ENCODE measurements at places on chromosomes 13 and 19.
A peak's percentile ranks its signal among the peaks of the same experiment; 100 is the strongest.

DNA sequence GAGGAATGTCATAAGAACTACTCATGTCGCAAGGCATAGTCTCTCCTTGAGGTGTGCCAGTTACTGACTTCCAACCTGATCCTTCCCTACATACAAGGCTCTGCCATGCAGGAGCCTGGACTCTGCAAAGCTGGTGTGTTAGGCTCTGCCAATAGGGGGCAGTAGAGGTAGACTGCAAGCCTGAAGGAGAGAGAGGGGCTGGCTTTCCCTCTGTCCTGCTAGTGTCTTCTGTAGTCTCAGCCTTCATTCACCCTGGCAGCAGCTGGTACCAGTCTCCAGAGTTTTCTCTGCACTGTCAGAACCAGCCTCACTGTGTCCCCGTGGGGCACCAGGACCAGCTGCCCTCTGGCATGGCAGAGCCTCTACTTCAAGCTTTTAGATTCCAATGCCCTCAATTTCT is 14.5 kb downstream of the SHISA2 start:
- DNase-seq: no peak

DNA sequence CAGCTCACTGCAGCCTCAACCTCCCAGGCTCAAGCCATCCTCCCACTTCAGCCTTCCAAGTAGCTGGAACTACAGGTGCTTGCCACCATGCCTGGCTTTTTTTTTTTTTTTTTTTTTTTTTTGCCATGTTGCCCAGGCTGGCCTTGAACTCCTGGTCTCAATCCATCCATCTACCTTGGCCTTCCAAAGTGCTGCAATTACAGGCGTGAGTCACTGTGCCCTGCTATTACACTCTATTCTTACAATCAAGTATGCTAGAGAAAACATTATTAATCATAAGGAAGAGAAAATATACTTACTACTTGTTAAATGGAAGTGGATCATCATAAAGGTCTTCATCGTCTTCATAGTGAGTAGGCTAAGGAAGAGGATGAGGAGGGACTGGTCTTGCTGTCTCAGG is 93.3 kb upstream of the DOCK9 start:
- no peak for DNase-seq

- peak; percentile 94 for DNase-seq
Observed at GRCh38 chr19:48391100-48392005, at the start of gene KDELR1. Gene KDELR1 (minus strand): TSS chr19:48391551. CDS start chr19:48391358, 193 bp downstream.

DNA sequence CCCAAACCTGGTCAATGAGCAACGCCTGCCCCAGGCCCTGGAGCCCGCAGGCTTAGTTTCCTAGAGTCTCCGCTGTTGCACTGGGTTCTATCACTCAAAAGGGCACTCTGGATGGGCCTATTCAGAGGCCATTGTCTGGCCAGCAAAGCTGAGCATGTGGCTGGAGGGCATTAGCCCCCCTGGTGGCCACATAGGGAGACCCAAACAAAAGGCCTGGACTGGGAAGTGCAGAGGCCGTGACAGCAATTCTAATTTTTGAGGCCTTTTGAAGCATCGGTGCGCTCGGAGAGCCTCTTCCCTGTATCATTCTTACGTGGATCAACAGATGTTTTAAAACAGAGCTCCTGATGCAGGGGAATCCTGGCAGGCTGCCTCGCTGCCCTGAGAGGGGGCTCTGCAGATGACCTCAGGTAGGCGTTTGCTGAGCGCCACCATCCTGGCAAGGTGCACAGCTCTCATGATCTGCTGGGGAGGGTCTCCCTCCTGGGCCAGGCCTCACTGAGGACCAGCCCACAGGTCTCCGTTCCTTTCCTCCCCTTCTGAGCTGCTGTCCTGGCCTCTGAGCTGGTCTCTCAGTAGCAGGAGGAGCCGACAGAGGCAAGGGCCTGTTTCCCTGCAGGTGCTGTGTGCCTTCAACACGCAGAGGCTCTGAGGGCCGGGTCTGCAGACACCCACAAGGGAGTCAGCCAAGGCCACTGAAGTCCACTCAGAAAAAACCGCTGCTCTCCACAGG is 190.5 kb downstream of the URI1 start:
- DNase-seq: no peak

DNA sequence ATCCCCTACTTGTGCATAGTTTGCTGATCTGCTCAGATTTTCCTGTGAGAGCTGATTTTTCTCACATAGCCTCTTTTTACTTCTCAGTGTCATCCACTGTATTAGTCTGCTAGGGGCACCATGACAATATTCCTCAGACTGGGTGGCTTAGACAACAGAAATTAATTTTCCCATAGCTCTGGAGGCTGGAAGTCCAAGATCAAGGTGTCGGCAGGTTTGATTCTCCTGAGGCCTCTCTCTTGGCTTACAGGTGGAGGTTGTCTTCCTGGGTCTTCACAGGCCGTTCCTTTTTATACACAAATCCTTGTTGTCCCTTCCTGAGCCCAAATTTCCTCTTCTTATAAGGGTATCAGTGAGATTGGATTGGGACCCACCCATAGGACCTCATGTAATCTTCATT is 9.2 kb downstream of the LRCH1 start:
- no peak for DNase-seq

DNA sequence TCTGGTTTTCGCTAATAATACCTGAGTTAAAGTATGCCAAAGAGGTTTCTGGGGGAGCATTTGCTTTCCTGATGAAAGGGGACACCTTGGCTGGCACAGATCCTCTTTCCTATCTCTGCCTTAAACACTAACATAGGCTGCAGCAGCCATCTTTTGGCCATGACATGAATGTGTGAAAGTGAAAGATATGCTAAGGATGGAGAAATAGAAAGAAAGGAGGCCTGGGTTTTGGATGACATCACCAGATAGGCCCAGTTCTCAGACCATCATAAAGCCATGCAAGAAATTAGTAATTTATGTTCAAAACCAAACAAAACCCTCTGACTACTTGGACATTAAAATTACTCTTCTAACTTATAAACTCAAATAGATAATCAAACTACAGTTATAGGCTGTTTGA is 279.7 kb downstream of the COG6 start:
- DNase-seq: no peak

GRCh38 chr13:110216398-110217041 is 90.4 kb downstream of the COL4A1 start:
- peak; percentile 45 for DNase-seq

GRCh38 chr19:15280048-15280725 is 47.9 kb upstream of the EPHX3 start:
- DNase-seq: no peak

GRCh38 chr19:8902520-8902919 is 70.3 kb downstream of the MBD3L1 start:
- no peak for DNase-seq
